ENCODE measurements at places on chromosomes 2 and 18. TPM values are rescaled to one million over a fixed set of nuclear protein-coding genes. Genes with fewer than 3 reads are reported as not detected.

DNA sequence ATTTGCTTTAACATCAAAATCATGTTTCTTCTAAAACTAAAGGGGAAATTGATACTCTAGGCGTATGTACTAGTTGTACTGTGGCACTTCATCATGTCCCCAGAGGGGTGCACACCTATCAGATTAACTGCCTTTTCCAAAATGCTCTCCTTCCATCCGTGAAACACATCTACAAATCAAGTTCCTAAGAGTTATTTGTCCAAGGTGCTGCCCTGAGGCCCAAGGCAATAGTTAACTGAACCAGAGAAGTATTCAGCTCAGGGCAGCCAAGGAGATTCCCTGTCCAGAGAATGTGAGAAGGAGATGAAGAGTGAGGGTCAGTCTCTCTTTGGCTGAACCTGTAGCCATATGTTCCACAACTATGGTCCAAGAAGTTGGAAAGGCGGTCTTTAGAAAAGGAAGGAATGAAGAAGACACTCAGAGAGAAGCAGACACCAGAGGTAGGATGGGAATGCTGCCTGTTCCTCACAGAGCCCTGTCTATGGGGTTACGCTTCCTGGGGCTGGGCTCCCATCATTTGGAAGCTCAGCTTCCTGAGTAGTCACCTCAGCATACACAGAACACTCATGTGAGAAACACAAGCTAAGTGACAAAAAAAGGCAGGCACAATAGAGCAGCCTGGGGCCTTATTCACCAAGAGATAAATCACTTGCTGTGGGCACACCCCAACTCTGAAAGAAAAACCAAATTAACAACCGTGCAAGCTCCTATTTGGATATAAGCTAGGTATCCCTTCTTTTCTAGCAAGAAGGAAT, 55.6 kb downstream of the ANKRD44 start:
- no peaks in the 10 kb centered on the region for H3K36me3 ChIP-seq
- peaks cover 11% of the 10 kb centered on the region for H3K4me1 ChIP-seq
- no peak for DNase-seq
- H3K27me3 ChIP-seq: no peaks in the 10 kb centered on the region
- no peak overlapping the region for H3K4me3 ChIP-seq
- H3K27ac ChIP-seq: peak overlapping the region; percentile 81

DNA sequence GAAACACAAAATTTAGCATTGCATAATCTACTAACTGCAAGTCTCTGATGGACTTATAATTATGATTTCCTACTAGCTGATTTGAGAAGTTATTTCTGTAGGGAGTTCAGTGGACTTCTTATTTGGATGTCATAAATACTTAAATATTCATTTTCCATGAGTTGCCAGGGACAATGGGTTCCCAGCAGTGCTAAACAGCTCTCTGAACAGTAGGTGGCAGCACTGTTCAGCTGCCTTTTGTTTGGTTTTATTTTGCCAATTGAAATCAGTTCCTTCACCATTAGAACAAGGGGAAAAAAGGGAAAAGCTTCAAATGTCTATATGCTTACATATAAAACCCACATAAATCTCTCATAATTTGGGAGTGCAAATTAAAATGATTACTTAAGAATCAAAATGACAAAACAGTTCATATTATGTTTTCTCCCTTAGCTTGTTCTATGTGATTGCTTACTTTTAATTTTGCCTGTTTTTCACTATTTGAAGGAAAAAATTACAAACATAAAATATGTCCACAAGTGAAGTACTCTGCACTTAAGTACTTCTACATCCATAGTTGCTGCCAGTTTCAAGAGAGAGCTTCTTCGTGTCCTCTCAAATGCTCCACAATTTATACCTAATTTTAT, 898.9 kb downstream of the CPS1 start:
- peaks cover 3% of the 10 kb centered on the region for H3K4me1 ChIP-seq
- H3K4me3 ChIP-seq: no peak overlapping the region
- H3K27me3 ChIP-seq: no peaks in the 10 kb centered on the region
- H3K36me3 ChIP-seq: no peaks in the 10 kb centered on the region

GRCh38 chr2:9761577-9761976, 81.7 kb upstream of the TAF1B start:
- no peaks in the 10 kb centered on the region for H3K36me3 ChIP-seq
- H3K4me3 ChIP-seq: no peak overlapping the region
- DNase-seq: no peak
- H3K27me3 ChIP-seq: no peaks in the 10 kb centered on the region
- H3K4me1 ChIP-seq: peaks cover 45% of the 10 kb centered on the region

- no peak overlapping the region for H3K4me3 ChIP-seq
- no peaks in the 10 kb centered on the region for H3K27me3 ChIP-seq
- no peaks in the 10 kb centered on the region for H3K4me1 ChIP-seq
- DNase-seq: no peak
- no peaks in the 10 kb centered on the region for H3K36me3 ChIP-seq
These were observed 302.9 kb downstream of the LRRTM1 start for GRCh38 chr2:80001701-80002101.

GRCh38 chr2:227313310-227313709, 11.7 kb upstream of the MFF start:
- H3K4me1 ChIP-seq: no peaks in the 10 kb centered on the region
- no peaks in the 10 kb centered on the region for H3K36me3 ChIP-seq
- H3K27me3 ChIP-seq: no peaks in the 10 kb centered on the region
- no peak overlapping the region for H3K27ac ChIP-seq

GRCh38 chr2:196415384-196415783, 224.1 kb upstream of the CCDC150 start:
- H3K4me1 ChIP-seq: peaks cover 3% of the 10 kb centered on the region
- no peaks in the 10 kb centered on the region for H3K36me3 ChIP-seq
- H3K27ac ChIP-seq: no peak overlapping the region
- H3K27me3 ChIP-seq: no peaks in the 10 kb centered on the region
- no peak overlapping the region for H3K4me3 ChIP-seq
- DNase-seq: no peak

GRCh38 chr2:32702303-32703064, 74.6 kb downstream of the TTC27 start:
- H3K27ac ChIP-seq: no peak overlapping the region
- no peak overlapping the region for H3K4me3 ChIP-seq
- no peak for DNase-seq
- H3K36me3 ChIP-seq: peaks cover 4% of the 10 kb centered on the region
- no peaks in the 10 kb centered on the region for H3K4me1 ChIP-seq

- H3K27ac ChIP-seq: no peak overlapping the region
- H3K36me3 ChIP-seq: no peaks in the 10 kb centered on the region
- DNase-seq: no peak
- no peaks in the 10 kb centered on the region for H3K27me3 ChIP-seq
- H3K4me1 ChIP-seq: no peaks in the 10 kb centered on the region
- H3K4me3 ChIP-seq: no peak overlapping the region
These were observed 28.7 kb downstream of the SMAD2 start for GRCh38 chr18:47901624-47902362.

- no peak overlapping the region for H3K4me3 ChIP-seq
- H3K4me1 ChIP-seq: peaks cover 11% of the 10 kb centered on the region
- H3K27ac ChIP-seq: no peak overlapping the region
- DNase-seq: no peak
- no peaks in the 10 kb centered on the region for H3K36me3 ChIP-seq
These were observed 12.9 kb downstream of the SMYD1 start for GRCh38 chr2:88080545-88080944.

DNA sequence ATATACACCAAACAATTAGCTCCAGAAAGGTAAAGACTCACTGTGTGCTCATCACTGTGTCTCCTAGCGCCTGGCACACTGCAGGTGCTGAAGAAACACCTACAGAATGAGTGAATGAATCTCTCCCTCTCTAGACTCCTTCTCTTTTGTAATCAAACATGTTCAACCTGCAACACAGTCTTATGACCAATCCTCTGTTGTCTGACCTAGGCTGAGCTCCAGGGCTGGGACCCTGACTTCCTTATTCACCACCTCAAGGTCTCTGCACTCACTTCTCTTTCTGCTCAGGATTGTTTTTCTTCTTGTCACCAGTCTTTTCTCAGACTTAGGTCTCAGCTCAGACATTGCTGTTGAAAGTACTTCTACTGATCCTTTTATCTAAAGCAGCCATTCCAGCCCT, 9.8 kb downstream of the CKAP2L start:
- H3K4me1 ChIP-seq: no peaks in the 10 kb centered on the region
- H3K36me3 ChIP-seq: no peaks in the 10 kb centered on the region
- H3K27ac ChIP-seq: no peak overlapping the region
- no peak for DNase-seq

DNA sequence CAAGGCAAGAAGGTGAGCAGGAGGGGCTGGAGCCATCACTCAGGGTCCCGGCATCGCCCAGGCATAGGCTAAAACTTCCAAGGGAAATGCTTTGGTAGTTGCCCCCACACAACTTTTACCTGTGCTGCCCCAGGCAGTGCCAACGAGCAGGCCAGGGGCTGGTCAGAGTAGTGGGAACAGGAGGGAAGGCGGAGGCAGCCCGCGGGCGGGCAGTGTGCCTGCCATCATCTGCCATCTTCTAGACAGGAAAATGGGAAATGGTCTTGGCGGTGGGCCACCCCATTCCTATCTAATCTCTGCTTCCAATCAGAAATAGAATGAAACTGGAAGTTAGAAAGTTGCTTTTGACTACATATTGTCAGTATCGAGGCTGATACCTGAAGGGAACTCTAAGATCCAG, 26.0 kb upstream of the LYPD6B start:
- no peak for DNase-seq
- H3K4me1 ChIP-seq: no peaks in the 10 kb centered on the region
- no peaks in the 10 kb centered on the region for H3K27me3 ChIP-seq
- H3K27ac ChIP-seq: no peak overlapping the region
- no peak overlapping the region for H3K4me3 ChIP-seq
- peaks cover 56% of the 10 kb centered on the region for H3K36me3 ChIP-seq

DNA sequence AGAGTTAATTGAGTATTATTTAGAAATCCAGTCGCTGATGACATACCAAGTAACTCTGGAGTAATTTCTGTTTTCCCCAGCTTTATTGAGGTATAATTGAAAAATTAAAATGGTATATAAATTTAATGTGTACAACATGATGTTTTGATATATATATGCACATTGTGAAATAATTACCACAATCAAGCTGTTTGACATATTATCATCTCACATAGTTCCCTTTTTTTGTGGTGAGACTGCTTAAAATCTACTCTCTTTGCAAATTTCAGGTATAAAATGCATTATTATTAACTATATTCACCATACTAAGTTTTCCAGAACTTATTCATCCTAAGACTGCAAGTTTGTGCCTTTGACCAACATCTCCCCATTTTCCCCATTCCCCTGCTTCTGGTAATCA, 25.0 kb upstream of the SPAG16 start:
- H3K36me3 ChIP-seq: no peaks in the 10 kb centered on the region
- no peaks in the 10 kb centered on the region for H3K27me3 ChIP-seq
- H3K4me3 ChIP-seq: no peak overlapping the region
- no peaks in the 10 kb centered on the region for H3K4me1 ChIP-seq

DNA sequence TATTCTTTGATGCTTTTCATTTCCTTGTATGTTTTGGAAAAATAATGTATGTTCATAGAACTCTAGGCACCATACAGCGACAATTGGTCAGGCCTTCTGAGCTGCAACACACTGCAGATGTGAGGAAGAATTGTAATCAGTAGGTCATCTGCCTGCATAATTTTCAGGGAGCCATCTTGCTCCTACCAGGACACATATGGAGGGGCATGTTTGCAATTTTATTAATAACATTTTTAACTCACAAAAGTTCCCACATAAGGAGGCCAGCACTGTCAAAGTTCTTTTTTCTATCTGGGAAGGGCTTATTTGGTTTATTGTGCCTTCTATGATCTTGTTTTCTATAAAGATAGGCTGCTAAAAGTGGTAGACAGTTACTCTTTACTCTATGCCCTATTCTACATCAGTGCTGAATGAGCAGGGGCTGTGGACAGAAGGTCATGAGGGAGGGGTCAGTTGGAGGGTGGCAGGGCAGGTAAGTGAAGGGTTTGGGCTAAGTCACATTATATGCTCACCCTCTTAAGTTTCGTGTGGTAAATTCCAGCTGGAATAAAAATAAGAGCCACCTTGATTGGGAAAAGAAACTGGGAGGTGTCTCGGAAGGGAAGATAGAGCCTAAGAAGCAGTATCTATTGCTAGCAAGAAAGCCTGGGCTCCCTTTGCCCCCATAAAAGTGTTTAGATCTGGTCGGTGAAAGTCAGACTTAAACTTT, 126.3 kb downstream of the PLCL1 start:
- no peak overlapping the region for H3K27ac ChIP-seq
- H3K4me3 ChIP-seq: no peak overlapping the region
- no peaks in the 10 kb centered on the region for H3K36me3 ChIP-seq
- no peaks in the 10 kb centered on the region for H3K4me1 ChIP-seq
- no peak for DNase-seq

DNA sequence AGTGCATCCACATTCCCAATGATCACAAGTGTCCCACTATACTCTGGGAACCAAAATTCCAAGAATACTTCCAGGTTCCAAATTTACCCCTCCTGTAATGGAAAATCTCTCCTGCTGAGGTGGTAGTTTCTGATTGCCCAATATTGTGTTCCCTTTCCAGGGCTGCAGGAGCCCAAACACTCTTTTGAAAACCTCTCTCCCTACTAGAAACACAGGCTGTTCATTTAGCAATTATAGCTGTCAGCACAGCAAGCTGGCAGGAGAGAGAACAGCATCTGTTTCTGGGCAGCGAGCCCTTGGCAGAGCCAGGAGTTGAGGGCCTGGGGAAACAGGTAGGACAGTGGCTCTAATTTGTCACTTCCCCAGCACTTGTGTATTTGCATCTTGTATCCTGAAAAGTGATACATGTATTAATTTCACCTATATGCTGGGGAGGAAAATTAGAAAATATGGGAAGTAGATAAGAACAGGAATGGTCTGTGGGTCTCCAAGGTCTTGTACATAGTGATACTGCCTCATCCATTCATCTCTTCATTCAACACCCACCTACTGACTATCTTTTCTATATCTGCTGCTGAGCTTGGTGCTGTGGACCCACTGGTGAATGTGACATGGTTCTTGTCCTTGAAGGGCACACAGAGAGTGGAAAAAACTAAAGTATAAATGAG, 16.9 kb upstream of the PAIP2B start:
- no peak overlapping the region for H3K4me3 ChIP-seq
- no peak overlapping the region for H3K27ac ChIP-seq
- DNase-seq: peak; percentile 12

DNA sequence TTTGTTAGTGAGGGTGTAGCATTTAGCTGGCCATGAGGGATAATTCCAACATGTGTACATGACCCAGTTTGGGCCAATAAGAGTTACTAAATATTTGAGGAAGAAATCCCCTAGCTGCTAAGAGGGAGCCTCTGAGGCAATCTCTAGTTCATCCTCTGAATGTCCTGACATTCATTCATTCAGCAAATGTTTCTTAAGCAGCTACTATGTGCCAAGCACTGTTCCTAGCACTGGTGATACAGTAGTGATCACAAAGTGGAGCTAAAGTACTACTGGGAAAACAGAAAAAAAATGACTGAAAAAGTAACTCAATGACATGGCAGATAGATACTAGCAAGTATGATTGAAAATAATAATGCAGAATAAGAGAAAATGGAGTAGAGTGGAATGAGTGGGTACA, 79.8 kb upstream of the PID1 start:
- no peak for DNase-seq
- H3K27ac ChIP-seq: no peak overlapping the region
- no peak overlapping the region for H3K4me3 ChIP-seq

Gene MYO3B
- total RNA-seq: 0.50 TPM

Gene MTHFD2
- total RNA-seq: 16.9 TPM

Gene CRYGC
- not detected for total RNA-seq

Gene TNFAIP6
- 2.9 TPM for total RNA-seq

Data from spinal cord (tissue), 10 donors.